GM18507 (cell line): ENCODE measurements at places on chromosomes 3 and 15.

DNA sequence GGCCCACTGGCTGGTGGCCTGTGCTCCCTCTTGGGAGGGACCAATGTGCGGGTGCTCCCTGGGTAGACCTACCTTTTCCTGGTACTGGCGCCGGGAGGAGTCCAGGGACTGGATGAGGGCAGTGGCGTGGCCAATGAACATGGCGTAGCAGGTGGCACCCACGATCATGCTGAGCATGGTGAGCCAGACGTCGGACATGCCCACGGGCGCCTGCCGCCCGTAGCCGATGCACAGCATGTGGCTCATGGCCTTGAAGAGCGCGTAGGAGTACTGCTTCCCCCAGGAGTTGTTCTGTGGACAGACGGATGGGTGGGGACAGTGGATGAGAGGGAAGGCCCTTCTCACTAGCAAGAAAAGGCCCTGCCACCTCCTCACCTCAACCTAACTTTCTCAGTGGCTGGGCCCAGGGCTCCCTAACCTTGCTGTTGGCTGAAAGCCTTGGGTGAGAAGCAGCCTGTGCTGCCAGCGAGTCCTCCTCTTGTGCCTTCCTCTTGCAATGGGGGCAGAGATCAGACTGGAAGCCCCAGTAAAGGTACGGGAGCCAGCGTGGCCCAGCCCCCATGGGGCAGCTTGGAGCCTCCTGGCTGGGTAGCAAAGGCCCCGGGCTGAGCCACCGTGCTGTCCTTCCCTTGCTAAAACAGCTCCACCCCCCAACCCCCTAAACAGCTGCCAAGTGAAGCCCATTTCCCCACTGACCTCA, 39.1 kb downstream of the HCN4 start:
- no peak for DNase-seq

DNA sequence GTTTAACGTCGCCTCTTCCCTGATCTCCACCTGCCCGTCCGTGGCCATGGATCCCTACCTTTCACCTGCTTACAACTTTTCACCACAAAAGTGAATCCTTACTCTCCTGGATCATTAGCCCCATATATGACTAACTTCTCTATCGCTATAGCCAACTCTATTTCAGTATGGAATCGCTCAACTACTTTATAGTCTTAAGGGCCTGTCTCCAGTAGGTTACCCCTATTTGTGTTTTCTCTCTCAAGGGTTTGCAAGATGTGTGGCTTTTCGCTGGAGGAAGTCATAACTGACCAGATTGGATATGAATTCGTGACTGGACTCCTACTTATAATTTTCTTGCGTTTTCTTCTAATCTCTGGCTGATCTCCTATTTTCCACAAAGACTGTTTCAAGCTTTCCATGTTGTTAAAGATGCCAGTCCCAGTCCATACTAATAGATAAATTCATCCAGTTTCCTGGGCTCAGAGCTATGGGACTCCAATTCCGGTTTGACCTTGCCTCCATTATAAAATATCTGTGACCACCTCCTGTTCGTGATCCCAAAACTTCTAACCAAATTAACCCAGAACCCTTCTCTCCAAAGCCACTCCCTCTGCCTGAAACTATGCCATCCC, 1.3 kb upstream of the STAG1 start:
- no peak for DNase-seq

GRCh38 chr3:155852341-155852740, 1.9 kb downstream of the SLC33A1 start:
- no peak for DNase-seq

- no peak for DNase-seq
Measured at GRCh38 chr15:90930861-90931574, 1.3 kb downstream of the HDDC3 start.

GRCh38 chr3:41601404-41601987, 360.4 kb downstream of the ULK4 start:
- DNase-seq: no peak
